ENCODE measurements at places on chromosomes 3 and 15.

GRCh38 chr3:18080198-18080689, 337.8 kb upstream of the TBC1D5 start:
- no peak for DNase-seq

DNA sequence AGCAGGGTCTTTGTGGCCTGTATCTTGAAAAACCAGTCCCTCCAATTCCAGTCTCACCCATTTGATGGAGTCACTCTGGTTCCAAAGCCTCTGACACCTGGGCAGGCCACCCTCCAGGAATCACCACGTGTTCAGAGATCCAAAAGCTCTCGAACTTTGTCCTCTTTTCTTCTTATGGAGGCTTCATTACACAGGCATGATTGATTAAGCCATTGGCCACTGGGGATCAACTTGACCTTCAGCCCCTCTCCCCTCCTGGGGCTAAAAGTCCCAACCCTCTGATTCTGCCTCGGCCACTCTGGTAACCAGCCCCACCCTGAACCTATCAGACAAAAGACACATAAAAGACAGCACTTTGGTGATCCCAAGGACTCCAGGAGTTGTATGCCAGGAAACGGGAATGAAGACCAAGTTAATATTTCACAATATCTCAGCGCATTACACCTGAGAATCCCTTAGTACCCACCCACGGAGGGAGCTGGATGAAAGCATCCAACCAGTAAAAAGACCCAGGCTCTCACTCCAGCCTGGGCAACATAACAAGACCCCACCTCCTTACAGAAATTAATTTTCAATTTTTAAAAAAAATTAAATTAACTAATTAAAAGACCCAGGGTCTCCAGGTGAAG, 23.0 kb upstream of the SSUH2 start:
- no peak for DNase-seq

DNA sequence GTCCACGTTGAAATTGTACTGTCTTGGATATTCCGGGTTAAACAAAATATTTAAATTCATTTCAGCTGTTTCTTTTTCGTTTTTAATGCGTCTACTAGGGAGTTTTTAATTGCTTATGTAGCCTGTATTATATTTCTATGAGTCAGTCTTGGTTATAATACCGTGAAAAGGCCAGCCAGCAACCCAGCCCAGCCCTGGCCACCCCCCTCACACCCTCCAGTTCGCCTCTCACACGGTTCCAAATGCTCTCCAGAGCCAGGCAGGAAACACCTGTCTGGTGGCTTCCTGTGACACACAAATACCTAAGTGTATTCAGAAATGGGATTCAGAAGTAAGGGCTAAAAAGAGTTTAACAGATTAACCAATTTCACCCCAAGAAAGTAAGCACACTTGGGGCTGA, 4.4 kb downstream of the SH3BP5 start:
- no peak for DNase-seq

DNA sequence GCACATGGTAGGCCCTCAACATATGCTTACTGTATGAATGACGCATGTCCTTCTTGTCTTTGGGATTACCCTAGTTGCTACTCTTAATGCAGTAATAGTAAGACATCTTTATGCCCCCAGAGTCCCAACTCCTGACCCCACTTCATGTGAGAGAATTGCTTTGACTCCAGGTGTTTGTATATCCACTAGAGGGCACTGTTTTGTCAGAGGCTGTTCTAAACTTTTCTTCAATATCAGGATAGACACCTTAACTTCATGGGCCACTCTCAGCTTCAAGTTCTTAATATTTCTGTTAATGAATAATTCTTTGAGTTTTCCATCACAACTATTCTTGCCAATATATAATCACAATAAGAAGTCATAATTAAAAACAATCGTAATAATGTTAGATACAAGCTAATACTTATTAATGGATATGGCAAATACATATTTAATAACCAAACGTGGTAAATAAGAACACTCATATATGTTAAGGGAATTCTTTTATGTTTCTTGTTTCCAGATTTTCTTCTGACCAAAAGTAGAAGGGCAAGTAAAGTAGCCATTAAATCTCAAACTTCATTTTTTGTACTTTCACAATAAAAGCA, 337.2 kb upstream of the DNAJC19 start:
- DNase-seq = no peak

- no peak for DNase-seq
Observed at GRCh38 chr3:176780766-176781165, 416.5 kb downstream of the TBL1XR1 start.

DNA sequence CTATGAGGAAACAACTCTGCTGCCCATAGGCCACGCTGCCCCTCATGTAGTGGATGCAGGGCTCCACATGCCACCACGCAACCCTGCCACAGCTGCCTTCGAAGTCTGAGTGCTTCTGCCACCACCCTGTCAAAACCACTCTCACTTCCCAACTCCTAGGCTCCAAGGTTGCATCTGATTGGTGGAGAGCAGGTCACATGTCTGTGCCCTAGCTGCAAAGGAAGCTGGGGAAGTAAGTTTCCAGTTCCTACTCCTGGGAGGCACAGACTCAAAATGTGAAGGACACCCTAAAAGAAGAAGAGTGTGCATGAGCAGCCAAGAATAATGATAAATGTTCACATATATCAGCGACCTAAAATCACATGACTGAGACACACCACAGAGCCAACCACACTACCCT, 31.9 kb upstream of the TICRR start:
- DNase-seq = no peak

DNA sequence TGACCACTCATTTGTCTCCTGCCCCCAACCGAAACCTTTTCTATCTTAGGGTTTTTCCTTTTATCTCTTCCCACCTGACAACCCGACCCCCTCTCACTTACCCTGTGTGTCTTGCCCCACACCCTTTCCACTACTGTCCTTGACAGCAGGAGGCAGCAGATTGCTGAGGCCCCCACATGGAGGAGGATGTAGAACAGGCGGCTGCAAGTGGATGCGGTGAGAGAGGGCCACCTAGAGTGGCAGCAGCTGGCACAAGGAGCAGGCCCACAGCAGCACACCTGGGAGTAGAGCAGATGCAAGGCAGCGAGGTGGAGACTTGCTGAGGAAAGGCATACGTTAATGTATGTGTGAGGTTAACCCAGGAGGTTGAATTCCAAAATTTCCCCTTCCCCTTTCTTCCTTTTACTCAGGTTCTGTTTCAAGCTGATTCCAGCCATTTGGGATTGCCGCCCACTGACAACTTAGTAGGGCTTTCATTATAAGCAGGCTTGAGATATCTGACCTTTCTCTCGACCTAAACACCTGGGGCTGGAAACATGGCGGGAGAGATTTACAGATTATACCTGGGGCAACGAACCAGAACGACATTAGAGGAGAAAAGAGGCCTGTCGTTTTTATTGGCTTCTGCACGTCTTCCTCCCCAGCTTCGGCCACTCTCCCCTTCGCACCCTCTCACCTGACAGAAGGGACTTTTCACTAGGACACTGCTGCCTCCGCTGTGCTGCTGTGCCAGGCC, 643 bp downstream of the SERINC4 start:
- no peak for DNase-seq

DNA sequence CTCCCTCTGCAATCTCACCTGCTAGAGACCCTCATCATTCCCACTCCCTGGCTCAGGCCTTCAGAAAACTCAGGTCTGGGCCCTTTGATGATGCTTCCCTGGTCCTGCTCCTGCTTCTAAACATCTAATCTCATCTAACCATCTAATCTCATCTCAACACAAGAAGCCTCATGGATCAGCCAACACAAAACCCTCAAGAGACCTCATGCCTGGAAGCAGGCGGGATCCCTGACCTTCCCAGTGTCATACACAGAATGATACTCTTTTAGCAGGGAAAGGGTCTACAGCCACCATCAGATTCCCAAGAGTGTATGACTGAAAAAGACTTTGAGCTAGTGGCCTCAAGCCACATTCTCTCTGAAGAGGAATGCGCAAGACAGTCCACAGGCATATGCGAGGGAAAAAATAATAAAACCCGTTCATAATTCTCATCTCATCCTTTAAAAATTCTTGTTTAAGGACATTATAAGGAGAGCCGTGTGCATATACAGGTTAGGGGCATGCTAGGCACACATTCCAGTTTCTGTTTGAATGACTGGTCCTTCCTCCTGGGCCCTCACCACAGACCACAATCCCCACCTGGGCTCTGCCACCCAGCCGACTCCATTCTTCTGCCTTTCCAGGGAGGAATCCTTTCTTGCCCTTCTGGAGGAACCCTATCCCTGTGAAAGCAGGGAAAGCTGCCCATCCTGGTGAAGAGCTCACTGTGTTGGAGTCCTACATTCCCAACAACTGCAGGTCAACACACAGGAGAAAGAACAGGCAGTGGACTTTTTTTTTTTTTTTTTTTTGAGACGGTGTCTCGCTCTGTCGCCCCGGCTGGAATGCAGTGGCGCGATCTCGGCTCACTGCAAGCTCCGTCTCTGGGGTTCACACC, 2.2 kb downstream of the ZXDC start:
- DNase-seq = no peak
